ENCODE measurements at places on chromosomes 7 and 10.

GRCh38 chr10:29068302-29068701, 220.6 kb upstream of the LYZL1 start:
- DNase-seq, result no peak

GRCh38 chr10:3802526-3803265, 17.7 kb upstream of the KLF6 start:
- no peak for DNase-seq

- no peak for DNase-seq
Observed at GRCh38 chr7:6502886-6503285, 48.4 kb downstream of the GRID2IP start.

DNA sequence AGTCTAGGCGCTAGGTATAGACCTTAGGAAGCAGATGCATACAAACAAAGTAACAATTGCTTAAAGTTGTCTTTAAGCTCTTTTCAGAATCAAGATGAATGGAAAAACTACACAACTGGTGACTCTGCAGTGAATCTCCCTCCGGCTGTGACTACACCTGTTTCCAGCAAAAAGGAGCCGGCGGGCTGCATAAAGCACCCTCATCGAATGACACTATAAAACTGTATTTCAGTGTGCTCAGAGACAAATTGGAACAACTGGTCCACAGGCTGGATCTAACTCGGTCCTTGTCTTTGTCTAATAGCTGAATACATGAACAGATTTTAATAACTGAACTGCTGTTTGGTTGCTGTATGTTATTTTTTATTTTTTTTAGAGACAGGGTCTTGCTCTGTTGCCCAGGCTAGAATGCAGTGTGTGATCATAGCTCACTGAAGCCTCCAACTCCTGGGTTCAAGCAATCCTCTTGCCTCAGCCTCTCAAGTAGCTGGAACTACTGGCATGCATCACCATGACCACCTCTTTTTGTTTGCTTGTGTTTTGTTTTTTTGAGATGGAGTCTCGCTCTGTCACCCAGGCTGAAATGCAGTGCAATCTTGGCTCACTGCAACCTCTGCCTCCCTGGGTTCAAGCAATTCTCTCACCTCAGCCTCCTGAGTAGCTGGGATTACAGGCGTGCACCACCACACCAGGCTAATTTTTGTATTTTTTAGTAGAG, 64.2 kb upstream of the SVIL start:
- DNase-seq, result no peak

DNA sequence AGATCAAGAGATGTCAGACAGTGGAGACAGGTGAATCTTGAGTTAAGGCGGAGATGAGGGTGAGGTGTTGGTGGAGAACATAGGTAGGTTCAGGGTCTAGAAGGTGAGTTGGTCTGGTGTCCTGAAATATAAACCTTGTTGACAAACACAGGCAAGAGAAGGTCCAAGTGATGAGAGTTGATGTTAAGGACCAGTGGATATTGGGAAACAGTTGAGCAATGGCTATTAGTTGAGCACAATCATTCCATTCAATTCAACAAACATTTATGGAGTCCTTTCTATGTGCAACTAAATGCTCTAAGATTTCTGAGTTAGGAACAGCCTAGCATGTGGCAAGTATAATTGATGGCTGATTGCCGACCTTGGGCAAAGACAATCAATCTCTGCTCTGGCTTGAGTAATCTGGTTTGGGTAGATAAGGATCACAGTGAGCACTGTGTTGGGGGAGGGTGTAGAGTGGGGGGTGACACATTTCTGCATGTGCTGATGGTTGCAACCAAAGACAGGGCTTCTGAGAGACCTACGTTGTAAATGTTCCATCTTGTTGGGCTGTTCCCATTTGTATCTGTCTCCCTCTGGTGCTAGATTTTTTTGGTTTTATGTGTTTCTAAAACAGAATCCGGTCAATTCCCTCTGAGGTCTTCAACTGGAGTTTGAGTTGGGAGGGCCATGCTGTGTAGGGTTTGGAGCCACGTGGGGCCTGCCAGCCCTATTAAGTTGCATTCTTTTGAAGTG, 201.1 kb downstream of the BAMBI start:
- no peak for DNase-seq

- no peak for DNase-seq
Observed at GRCh38 chr7:116307253-116307652, 96.9 kb downstream of the TES start.

- no peak for DNase-seq
Observed at GRCh38 chr10:102661658-102662028, 17.4 kb downstream of the TRIM8 start.

DNA sequence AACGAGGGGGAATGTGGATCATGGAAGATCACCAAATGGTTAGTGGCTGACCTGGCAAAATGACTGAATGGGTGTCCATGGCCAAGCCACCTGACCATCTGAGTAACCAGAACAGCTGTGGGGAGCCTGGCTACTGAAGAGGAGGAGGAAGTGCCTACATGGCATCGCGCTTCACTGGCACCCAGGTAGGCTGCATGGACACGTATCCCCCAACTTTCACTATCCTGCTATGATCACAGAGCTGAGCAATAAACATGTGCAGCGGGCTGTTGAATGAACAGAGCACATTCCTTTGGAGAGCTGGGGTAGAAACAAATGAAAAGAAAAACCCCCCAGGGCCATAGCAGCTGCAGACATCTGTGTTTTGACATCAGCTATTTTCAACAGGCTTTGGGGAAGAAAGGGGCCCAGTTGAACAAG, 6.5 kb downstream of the AKR1B1 start:
- no peak for DNase-seq

DNA sequence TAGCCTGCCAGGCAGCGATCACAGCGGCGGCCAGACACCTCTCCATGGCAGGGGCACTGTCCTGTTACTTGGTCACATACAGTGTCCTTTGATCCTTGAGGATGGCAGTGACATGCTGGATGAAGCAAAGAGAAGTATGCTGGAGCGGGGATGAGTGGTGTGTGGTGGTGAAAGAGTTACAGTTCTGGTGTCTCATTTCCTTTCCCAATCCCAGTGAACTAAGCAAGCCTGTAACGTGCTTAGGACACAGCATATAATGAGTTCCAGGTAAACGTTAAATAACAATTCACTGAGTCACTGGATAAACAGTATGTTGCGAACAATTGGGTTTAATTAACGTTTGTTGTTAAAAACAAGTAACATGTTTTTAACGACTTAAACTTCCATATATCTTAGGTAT, 63.5 kb upstream of the LAMB1 start:
- DNase-seq, result no peak

DNA sequence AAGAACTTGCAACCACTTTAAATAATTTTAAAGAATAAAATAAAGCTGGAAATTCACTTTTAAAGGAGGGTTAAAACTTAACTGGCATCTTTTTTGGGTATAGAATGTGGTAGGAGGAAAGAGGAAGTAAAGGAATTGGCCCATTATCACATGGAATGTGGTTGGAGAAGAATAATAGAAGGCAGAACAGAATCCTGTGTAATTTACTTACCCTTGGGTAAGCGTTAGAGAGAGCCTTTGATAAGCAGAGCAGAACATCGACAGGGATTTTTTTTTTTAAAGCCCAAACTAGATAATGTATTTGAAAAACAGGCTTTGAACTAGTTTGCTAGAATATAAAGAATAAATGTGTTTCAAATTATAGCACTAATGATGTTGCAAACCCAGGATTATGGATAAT, 199.8 kb upstream of the KIAA1217 start:
- no peak for DNase-seq

DNA sequence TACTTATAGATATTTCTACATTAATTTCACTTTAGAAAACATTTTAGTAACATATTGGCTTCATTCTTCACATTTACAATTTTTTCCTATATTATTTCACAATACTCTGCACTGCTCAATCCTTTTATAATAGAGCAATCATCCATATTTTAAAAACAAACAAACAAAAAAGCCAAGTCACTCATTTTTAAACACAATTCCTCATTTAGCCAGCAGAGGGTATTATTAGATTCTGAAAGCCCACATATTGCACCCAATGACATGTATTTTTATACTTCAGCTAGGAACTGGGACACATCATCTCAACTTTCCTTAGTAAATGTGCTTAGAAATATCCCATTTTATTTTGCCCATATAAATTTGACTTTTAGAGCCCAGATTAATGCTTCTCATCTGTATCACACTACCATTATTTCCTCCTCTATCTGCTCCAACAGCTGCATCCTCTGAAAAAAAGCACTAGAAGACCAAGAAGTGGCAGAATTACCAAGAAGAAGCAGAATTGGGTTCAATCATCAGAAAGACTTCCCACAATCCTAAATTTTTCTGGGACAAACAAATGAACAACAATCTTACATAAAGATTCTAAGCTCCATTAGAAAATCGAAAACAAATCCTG, 29.5 kb downstream of the CTNNA3 start:
- no peak for DNase-seq

DNA sequence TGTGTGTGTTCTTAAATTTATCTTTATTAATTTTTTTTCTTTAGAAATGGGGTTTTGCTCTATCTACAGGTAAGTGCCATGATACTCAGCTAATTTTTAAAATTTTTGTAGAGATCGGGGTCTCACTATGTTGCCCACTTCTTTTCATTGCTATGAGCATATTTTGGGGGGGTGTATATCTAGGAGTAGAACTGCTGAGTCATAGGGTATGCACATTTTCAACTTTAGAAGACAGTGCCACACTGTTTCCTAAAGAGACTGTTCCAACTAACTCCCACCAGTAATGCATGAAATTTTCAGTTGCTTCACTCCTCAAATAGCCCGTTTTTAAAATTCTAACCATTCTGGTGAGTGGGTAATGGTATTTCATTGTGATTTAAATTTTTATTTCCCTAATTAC, 108.3 kb downstream of the CUL2 start:
- DNase-seq, result no peak

DNA sequence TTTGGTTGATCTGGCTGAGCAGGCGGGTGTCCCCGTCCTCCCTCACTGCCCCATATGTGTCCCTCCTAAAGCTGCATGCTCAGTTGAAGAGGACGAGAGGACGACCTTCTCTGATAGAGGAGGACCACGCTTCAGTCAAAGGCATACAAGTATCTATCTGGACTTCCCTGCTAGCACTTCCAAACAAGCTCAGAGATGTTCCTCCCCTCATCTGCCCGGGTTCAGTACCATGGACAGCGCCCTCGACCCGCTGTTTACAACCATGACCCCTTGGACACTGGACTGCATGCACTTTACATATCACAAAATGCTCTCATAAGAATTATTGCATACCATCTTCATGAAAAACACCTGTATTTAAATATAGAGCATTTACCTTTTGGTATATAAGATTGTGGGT, 26.9 kb upstream of the TRIM56 start:
- no peak for DNase-seq

DNA sequence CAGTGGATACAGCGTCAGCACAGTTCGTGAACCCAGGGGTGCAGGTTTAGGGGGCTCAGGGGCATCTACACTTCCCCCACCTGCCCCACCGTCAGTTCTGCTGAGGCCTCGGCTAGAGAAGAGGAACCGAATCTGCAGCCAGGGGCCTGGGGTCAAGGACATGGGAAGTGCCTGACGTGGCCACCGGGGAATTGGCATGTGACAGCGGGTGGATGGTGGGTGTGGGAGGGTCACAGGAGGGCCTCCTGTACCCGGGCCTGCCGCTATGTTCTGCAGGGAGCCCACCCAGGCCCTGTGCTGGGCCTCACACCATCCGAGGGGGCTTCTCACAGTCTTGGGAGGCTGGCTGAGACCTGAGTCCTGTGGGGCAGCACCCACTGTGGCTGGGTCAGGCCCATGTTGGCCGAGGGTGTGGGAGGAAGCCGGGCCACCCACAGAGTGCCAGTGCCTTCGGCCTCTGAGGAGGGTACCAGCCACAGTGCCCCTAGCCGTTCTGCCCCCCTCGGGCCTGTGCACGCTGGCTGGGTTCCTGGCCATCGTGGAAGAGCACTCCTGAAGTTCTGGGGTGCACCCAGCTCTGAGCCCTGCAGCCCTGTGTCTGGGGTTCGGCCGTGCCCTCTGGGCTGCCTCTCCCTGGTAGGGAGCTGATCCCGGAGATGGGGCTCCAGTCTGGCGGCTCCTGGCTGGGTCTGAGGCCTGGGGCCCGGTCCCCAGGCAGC, 5.9 kb downstream of the TTYH3 start:
- no peak for DNase-seq

DNA sequence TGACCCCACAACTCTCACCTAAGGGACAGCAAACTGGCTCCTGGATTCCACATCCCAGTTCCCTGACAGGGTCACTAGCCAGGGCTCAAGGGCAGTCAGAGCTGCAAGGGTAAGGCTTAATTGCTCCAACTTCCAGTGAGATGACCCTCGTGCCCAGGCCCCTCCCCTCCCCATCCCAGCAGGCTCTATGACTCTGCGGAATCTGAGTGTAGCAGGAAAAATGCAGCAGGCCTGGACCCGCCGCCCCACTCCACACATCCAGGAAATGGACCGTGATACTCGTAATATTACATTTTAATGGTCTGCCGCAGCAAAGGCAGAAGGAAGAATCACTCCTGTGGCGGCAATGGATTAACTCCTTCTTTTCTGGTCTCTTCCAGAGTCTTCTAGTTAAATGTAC, 91.7 kb upstream of the CHST15 start:
- no peak for DNase-seq

- DNase-seq, result no peak
Observed at GRCh38 chr7:36306722-36307121, 82.9 kb upstream of the ANLN start.

DNA sequence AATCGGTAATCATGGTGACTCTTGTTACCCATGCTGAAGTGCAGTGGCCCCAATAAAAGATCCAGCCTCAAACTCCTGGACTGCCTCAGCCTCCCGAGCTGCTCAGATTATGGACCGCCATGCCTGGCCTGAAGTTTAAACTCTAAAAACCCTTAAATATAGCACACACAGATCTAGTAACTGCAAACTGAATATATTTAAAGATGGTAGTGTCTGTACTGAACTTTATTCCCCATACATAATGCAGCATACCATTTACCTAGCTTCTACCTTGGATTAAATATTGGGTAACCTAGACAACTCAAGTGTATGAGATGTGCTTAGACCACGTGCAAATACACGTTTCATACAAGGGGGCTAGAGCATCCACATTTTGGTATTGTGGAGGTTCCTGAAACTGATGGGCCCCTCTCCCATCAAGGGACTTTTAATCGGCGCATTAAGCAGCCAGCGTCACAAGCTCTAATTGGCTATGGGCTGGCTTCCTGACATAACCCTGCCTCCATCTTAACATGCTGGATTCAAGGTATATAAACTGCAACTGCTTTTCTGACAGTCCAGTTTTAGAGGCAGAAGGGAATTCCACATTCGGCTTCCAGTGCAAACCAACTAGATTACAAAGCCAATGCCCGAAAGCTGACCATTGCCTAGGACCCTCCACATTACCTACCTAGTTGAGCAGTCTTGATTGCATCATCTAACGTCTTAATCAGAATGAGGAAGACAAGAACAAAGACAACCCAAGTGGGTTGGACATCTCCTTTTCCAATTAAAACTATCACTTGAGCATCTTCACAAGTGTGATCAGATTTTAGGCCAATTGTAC, 13.0 kb downstream of the HNRNPA2B1 start:
- no peak for DNase-seq

GRCh38 chr7:112897839-112898431, 107.7 kb upstream of the TMEM168 start:
- DNase-seq, result no peak

- DNase-seq, result no peak
Observed at GRCh38 chr10:100791369-100792058, 46.1 kb downstream of the PAX2 start.

- no peak for DNase-seq
Observed at GRCh38 chr10:59692113-59692512, 17.5 kb downstream of the SLC16A9 start.
